NCI-H2171 (cell line): ENCODE measurements at places on chromosomes 12 and 14.

DNA sequence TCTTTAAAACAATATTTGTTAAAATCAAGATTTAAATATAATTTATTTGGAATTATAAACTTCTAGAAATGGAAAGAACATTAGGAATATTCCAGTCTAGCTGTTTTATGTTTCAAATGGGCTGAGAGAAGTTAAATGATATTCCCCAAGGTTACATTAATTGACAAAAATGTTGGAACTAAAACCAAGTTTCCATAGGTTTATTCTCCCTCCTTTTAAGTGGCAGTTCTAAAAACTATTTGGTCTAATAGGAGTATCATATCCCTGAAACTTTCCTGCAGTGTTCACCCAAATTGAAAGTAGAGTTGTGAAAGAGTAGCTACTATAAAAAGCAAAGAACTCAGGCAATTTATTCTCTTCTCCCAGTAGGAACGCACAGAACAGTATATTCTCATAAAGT, 1185.5 kb downstream of the LRFN5 start:
- DNase-seq: no peak

DNA sequence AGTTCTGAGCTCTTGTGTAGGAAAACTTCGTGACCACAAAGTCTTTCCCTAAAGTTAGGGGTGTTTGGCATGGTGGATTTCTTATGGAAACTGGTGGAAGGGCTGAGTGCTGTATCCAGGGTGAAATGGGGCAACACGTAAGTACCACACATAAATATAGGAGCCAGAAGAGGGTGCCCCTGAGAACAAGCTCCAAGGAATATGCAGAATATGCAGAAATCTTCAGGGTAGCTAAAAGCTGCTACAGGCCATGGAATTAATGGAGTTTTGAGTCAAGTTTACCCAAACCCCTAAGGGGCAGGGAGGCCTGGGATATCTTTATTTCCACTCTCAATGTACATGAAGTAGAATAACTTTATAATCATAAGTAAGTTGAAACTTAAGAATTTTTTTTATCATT, 44.0 kb downstream of the ZNF664 start:
- DNase-seq: no peak

- DNase-seq: peak; percentile 82
Observed at GRCh38 chr14:79670811-79671210, 540.5 kb downstream of the DIO2 start.

DNA sequence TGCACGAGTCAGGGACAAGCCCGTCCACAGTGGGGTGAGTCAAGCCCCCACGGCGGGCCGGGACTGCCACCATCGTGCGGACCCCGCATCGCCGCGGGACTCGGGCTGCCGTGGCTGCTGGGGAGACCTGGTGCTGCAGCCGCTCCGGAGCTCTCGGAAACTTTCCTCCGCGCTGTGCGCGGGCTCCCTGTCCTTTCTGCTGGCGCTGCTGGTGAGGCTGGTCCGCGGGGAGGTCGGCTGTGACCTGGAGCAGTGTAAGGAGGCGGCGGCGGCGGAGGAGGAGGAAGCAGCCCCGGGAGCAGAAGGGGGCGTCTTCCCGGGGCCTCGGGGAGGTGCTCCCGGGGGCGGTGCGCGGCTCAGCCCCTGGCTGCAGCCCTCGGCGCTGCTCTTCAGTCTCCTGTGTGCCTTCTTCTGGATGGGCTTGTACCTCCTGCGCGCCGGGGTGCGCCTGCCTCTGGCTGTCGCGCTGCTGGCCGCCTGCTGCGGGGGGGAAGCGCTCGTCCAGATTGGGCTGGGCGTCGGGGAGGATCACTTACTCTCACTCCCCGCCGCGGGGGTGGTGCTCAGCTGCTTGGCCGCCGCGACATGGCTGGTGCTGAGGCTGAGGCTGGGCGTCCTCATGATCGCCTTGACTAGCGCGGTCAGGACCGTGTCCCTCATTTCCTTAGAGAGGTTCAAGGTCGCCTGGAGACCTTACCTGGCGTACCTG, 1.1 kb downstream of the PDE3A start:
- DNase-seq: no peak

GRCh38 chr12:32450768-32451167, 51.4 kb downstream of the FGD4 start:
- DNase-seq: no peak

DNA sequence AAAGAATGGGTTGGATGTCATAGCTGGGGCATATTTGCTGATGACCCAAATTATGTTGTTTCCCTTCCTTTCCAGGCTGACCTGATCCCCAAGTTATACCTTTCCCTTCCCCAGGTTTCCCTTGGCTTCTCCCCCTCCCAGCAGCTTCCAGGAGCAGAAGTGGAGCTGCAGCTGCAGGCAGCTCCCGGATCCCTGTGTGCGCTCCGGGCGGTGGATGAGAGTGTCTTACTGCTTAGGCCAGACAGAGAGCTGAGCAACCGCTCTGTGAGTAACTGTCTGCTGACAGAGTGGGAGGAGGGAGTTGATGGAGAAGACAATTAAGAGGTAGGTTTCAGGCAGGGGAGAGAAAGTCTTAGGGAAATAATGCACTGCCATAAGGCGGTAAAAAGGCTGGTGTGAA, 25.0 kb downstream of the A2ML1 start:
- DNase-seq: no peak

- DNase-seq: no peak
Observed at GRCh38 chr14:101087614-101088394, 184.3 kb upstream of the RTL1 start.

DNA sequence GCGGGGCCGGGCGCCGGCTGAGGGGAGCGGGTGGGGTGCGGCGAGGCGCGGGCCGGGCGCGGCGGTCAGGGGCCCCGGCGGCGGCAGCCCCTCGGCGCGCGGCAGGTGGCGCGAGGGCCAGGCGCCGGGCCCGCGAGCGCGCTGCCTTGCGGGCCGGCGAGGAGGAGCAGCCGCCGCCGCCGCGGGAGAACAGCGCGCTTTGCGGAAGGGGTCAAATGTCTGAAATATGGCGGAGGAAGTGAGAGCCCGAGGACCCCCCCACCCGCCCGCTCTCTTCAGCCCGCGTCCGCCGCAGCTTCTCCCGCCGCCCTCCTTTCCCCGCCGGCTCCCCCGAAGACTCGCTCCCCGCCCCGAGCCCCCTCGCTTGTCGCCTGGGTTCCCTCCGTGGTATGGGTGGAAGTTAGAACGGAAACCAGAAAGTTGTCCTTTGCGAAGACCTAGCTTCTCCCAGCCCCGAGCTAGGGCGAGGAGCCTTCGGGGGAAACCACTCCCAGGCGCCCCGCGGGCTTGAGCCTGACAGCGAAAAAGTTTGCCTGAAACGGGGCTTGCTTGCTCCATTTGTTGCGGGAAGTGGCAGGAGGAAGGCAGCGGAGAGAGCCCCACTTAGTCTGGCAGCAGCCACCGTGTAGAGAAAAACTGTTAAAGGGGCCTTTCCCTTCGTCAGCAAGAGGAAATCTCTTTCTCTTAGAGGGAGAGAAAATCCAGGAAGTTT, 551 bp downstream of the RAP1B start:
- DNase-seq: peak; percentile 24

DNA sequence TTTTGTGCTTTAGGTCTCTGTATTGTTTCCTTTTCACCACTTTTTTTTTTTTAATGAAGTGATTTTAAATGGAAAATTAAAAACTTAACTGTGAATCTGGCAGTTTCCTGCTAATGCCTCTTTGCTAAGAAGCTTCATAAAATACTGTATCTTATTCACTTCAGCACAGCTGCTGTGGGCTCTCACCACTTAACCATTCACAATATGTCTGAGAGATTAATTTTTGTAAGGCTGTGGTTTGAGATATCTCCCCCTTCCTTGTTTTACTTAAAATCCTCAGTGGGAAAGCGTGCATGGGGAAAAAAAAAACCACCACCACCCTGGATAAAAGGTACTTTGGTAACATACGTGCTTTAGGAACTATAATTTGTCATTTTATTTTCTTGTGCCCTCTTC, 115.9 kb downstream of the ETV6 start:
- DNase-seq: no peak
